Epithelial cell of umbilical artery (primary cell): ENCODE measurements at places on chromosomes 13 and 19. TPM values are rescaled to one million over a fixed set of nuclear protein-coding genes. Genes with fewer than 3 reads are reported as not detected.

The CXCL17 gene
- total RNA-seq: not detected in 2 replicates

The ANGPTL8 gene
- total RNA-seq: not detected in 2 replicates

The ZNF575 gene
- not detected in 2 replicates for total RNA-seq

The PLVAP gene
- total RNA-seq: 0.61 and 4.5 TPM in 2 replicates

The BST2 gene
- 146 and 1,184 TPM in 2 replicates for total RNA-seq

The TIMM44 gene
- total RNA-seq: 58.4 and 65.6 TPM in 2 replicates
